ENCODE measurements at places on chromosomes 12 and 14. TPM values are rescaled to one million over a fixed set of nuclear protein-coding genes. Genes with fewer than 3 reads are reported as not detected.
A peak's percentile ranks its signal among the peaks of the same experiment; 100 is the strongest.

NGB gene
- not detected for total RNA-seq

STYX gene
- 29.8 TPM for total RNA-seq

AKAP6 gene
- 2.2 TPM for total RNA-seq

CD9 gene
- total RNA-seq = 19.4 TPM

DLK1 gene
- total RNA-seq = not detected

CKB gene
- 5.1 TPM for total RNA-seq

LRRC10 gene
- not detected for total RNA-seq

ADAM21 gene
- not detected for total RNA-seq

DNA sequence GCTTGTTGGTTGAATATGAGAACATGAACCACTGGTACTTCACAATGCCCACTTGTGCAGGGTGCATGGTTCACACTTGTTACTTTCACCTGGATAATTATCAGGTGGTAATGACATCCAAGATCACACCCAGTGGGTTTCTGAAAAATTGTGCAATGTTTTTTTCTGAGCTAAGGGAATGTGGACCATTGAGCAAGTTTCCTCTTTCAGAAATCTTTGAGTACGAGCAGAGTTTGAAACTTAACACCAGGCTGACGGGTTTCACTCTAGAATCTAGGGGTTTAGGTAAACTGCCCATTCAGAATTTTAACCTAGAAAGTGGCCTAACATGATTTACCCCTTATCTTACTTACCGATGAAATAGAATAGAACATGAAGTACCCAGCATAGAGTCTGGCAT, 389.6 kb downstream of the PAWR start:
- H3K36me3 ChIP-seq = no peaks in the 10 kb centered on the region
- no peaks in the 10 kb centered on the region for H3K27me3 ChIP-seq
- no peak overlapping the region for H3K4me3 ChIP-seq
- H3K27ac ChIP-seq = no peak overlapping the region

DNA sequence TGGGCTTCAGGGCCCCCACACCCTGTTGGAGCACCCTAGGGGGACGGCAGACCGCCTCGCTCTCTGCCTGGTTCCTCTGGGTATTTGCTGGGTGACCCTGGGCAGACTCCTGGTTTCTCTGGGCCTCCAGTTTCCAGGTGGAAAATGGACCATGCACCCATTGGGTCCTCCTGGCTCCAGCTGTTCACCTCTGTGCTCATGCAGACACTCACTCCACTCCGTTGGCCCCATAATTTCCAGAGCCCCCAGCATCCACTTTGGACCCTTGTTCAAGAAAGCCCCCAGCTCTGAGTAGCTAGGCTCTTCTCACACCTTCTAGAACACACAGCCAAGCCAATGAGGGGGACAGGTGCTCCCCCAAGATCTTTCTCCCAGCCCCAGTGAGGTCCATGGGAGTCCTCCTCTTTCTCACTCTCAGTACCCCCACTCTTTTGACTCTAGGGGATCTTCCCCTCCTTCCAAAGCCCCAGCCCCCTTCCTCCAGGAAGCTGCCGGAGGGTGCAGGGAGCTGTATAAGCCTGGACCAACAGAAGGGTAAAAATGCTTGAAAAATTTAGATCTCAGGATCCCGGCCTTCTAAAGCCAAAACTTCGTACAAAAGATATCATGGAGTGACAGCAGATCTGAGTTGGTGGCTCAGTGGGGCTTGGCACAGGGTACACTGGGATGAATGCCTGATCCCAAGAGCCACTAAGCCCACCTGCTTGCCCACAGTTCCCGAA, 174.8 kb upstream of the RTL1 start:
- H3K4me3 ChIP-seq = no peak overlapping the region
- H3K4me1 ChIP-seq = peaks cover 18% of the 10 kb centered on the region
- peak; percentile 85 for DNase-seq
- H3K27ac ChIP-seq = no peak overlapping the region
- H3K36me3 ChIP-seq = no peaks in the 10 kb centered on the region

DNA sequence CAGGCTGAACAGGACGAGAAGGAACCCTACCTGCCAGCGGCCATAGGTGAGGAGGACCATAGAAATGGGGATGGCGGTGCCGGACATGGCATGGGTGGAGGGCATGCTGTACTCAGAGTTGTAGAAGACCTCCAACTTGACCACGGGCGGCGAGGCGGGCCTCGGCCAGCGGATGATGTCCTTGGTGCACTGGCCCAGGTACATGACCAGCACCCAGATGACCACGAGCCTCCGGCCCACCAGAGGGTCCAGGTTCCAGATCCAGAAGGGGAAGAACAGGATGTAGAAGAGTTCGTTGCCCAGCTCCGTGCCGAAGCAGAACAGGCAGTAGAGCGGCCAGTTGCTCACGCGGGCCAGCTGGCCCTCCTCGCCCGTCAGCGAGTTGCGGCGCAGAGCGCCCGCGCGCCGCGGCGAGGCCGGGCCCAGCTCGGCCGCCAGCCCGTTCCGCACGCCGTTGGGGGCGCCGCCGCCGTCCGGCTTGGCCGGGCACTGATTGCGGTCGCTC, 582 bp downstream of the SGPP1 start:
- peak; percentile 95 for DNase-seq
- H3K27me3 ChIP-seq = peaks cover 3% of the 10 kb centered on the region
- H3K27ac ChIP-seq = peak overlapping the region; percentile 75
- peak overlapping the region; percentile 96 for H3K4me3 ChIP-seq
- H3K36me3 ChIP-seq = no peaks in the 10 kb centered on the region

- DNase-seq = no peak
- no peak overlapping the region for H3K4me3 ChIP-seq
- no peaks in the 10 kb centered on the region for H3K36me3 ChIP-seq
- H3K4me1 ChIP-seq = no peaks in the 10 kb centered on the region
- no peaks in the 10 kb centered on the region for H3K27me3 ChIP-seq
These were observed 34.1 kb upstream of the ABCC9 start for GRCh38 chr12:21975293-21975692.

- no peak for DNase-seq
- H3K36me3 ChIP-seq = no peaks in the 10 kb centered on the region
- no peak overlapping the region for H3K4me3 ChIP-seq
- no peak overlapping the region for H3K27ac ChIP-seq
These were observed 50.0 kb downstream of the PTPRO start for GRCh38 chr12:15372352-15372751.

DNA sequence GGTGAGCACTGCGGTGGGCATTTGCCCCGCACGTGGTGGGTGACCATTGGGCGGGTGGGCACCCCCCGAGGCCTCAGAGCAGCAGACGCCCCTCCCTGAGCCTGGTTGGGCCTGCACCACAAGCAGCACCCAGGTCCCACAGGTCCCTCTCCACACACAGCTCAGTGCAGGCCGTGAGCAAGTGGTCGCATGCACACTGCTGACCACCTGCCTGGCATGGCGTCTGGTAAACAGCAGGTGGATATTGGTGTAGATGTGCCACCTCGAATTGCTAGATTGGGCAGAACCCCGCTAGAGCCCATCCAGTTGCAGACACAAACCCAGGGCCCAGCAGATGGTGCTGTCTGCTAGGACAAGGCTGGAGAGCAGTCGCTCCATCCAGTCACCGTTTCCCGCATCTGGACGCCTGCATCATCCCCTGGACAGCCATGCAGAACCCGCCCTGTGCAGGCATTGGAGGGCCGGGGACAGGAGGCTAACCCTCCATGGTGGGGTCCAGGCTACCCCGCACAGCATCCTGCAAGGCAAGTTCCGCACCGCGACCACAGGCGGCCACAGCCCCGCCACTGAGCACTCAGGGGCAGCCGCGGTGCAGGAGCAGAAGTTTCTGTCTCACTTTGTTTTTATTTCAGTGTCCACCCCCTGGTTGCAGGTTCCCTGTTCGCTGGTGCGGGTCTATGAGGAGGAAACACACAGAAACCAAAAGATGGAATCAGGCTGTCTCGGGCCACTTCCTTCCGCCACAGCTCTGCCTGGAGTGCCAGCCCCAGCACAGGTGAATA, 45.6 kb upstream of the RIMBP2 start:
- no peak overlapping the region for H3K27ac ChIP-seq
- H3K4me1 ChIP-seq = no peaks in the 10 kb centered on the region
- no peaks in the 10 kb centered on the region for H3K27me3 ChIP-seq
- H3K36me3 ChIP-seq = no peaks in the 10 kb centered on the region
- no peak overlapping the region for H3K4me3 ChIP-seq

DNA sequence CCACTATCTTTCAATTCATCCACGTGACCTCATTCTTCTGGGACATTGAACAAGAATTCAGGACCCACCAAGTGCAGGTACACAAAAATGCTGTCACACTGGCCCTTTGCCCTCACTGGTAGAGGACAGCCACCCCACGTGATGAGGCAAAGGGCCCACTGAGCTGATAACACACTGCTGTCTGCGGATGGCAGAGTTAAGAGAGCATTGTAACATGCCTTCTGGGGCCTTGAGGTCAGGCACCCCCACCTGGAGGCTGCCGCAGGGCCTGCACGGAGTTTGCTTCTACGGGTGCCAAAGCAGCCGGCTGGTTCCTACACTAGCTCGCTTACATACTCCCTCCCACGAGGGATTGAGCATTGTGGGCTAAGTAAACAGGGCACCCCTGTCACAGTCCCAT, 101.0 kb downstream of the LRIG3 start:
- no peaks in the 10 kb centered on the region for H3K36me3 ChIP-seq
- H3K4me1 ChIP-seq = peaks cover 2% of the 10 kb centered on the region
- DNase-seq = no peak
- no peak overlapping the region for H3K27ac ChIP-seq
- H3K27me3 ChIP-seq = no peaks in the 10 kb centered on the region

GRCh38 chr14:89371585-89372511, 45.2 kb downstream of the FOXN3 start:
- peak; percentile 87 for DNase-seq
- no peaks in the 10 kb centered on the region for H3K27me3 ChIP-seq
- H3K4me3 ChIP-seq = peak overlapping the region; percentile 6
- peaks cover 19% of the 10 kb centered on the region for H3K4me1 ChIP-seq

GRCh38 chr12:89765959-89766824, 57.6 kb upstream of the ATP2B1 start:
- no peaks in the 10 kb centered on the region for H3K27me3 ChIP-seq
- H3K4me3 ChIP-seq = no peak overlapping the region
- H3K4me1 ChIP-seq = peaks cover 15% of the 10 kb centered on the region
- no peaks in the 10 kb centered on the region for H3K36me3 ChIP-seq
- H3K27ac ChIP-seq = no peak overlapping the region

GRCh38 chr12:39287817-39288216, 155.1 kb downstream of the KIF21A start:
- no peaks in the 10 kb centered on the region for H3K4me1 ChIP-seq
- H3K27ac ChIP-seq = no peak overlapping the region
- H3K27me3 ChIP-seq = no peaks in the 10 kb centered on the region
- H3K36me3 ChIP-seq = no peaks in the 10 kb centered on the region

GRCh38 chr12:80553316-80553715, 109.3 kb downstream of the PTPRQ start:
- peaks cover 40% of the 10 kb centered on the region for H3K4me1 ChIP-seq
- no peaks in the 10 kb centered on the region for H3K36me3 ChIP-seq
- no peaks in the 10 kb centered on the region for H3K27me3 ChIP-seq
- no peak overlapping the region for H3K4me3 ChIP-seq
- peak overlapping the region; percentile 80 for H3K27ac ChIP-seq

DNA sequence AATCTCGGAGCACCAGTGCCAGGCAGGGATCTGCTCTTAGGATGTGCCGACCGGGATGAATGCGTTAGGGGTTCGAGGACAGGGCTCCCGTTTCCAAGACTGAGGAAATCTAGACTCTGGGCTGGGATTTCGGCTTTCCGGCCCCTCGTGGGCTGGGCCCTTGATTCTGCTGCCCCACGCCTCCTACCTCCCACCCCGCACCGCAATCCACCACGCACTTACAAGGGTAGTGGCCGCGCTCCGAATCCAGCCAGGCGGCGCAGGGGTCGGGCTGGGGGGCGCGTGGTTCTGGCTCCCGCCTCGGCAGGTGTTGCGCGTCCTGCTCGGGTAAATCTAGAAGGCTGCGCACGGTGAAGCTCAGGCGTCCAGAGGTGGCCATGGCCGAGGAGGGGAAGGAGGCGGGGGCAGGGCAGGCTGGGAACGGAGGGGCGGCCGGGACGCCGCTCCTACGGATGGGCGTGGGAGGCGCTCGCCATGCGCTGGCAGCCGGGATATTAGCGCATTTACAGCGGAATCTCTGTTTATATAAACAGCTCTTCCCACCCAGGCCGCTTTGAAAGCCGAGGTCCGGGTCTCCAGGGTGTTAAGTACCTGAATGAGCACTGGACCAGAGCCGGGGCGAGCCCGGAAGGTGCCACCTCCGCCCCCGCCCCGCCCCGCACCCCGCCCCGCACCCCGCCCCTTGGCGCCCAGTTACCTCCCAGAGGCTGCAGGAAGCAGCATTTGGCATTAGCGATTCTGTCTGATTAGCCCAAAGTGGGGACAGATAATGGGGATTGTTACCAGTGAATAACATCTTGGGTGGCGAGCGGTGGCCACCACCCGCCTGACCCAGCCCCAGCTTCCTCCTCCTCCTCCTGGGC, at the start of gene NKX2-8:
Gene NKX2-8 (minus strand): TSS at position 604 of the 863 bp plus-strand sequence. CDS start 225 bp downstream, at position 379.
- H3K27ac ChIP-seq = no peak within 1 kb of the TSS
- H3K36me3 ChIP-seq = no peaks in the 10 kb centered on the region
- peak within 1 kb of the TSS; percentile 48 for H3K4me3 ChIP-seq
- DNase-seq = peak; percentile 77
- H3K4me1 ChIP-seq = no peaks in the 10 kb centered on the region
- H3K27me3 ChIP-seq = peaks cover 65% of the 10 kb centered on the region

GRCh38 chr12:44015333-44015941, 179.6 kb downstream of the TMEM117 start:
- DNase-seq = no peak
- no peaks in the 10 kb centered on the region for H3K4me1 ChIP-seq
- no peaks in the 10 kb centered on the region for H3K27me3 ChIP-seq
- H3K4me3 ChIP-seq = no peak overlapping the region

DNA sequence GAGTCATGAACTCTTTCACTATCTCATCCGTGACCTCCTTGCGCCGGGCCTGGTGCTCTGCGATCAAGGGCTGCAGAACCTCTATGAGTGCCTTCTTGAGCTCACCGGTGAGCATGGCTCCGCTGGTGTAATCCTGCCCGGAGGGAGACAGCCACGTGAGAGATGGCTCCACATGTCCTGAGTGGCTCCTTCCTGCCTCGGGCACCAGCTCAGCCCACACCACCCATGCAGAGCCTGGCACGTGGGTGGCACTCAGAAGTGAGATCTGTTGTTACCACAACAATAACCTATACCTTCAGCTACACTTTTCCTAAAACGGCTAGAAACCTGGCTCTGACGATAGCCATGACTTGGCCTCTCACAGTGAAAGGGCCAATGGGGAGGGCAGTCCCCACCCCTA, 11.8 kb downstream of the SLC25A47 start:
- H3K4me1 ChIP-seq = no peaks in the 10 kb centered on the region
- no peak overlapping the region for H3K4me3 ChIP-seq
- DNase-seq = peak; percentile 66
- H3K27me3 ChIP-seq = no peaks in the 10 kb centered on the region
- H3K36me3 ChIP-seq = peaks cover 33% of the 10 kb centered on the region
- H3K27ac ChIP-seq = no peak overlapping the region

GRCh38 chr12:28563286-28563685, 373.0 kb downstream of the CCDC91 start:
- H3K27me3 ChIP-seq = no peaks in the 10 kb centered on the region
- DNase-seq = no peak
- H3K36me3 ChIP-seq = no peaks in the 10 kb centered on the region
- peak overlapping the region; percentile 49 for H3K27ac ChIP-seq

DNA sequence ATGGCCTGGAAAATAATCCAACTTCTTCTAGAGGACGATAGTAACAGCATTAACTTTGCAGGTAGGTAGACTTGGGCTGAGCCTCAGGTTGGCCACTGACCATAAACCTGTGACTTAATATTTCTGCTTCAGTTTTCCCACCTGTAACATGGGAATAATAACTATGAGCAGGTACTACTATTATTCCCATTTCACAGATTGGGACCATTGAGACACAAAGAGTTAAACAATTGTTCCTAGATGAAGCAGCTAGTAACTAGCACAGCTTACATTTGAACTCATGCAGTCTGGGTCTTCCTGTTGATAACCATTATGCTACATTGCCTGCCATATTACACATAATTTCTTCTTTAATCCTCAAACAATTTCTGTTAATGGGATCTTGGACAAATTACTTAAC, 217.7 kb downstream of the NUAK1 start:
- no peaks in the 10 kb centered on the region for H3K27me3 ChIP-seq
- H3K36me3 ChIP-seq = no peaks in the 10 kb centered on the region
- peaks cover 4% of the 10 kb centered on the region for H3K4me1 ChIP-seq
- no peak overlapping the region for H3K27ac ChIP-seq
